Left renal pelvis (tissue), 4 donors: ENCODE measurements at places on chromosomes 12 and 14. TPM values are rescaled to one million over a fixed set of nuclear protein-coding genes. Genes with fewer than 3 reads are reported as not detected.

The ADSS1 gene
- 14.0 TPM for polyA plus RNA-seq

The NANOG gene
- 0.17 TPM for polyA plus RNA-seq

GRCh38 chr12:124391340-124392261, 96.7 kb downstream of the RFLNA start:
- DNase-seq, result no peak

The KRT6C gene
- not detected for polyA plus RNA-seq

DNA sequence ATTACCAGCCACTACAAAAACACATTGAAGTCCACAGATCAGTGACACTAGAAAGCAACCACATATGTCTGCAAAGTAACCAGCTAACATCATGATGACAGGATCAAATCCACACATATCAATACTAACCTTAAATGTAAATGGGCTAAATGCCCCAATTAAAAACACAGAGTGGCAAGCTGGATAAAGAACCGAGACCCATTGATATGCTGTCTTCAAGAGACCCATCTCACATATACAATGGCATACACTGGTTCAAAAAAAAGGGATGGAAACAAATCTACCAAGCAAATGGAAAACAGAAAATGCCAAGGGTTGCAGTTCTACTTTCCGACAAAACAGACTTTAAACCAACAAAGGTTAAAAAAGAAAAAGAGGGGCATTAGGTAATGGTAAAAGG, 307.7 kb downstream of the GPHN start:
- no peak for DNase-seq

DNA sequence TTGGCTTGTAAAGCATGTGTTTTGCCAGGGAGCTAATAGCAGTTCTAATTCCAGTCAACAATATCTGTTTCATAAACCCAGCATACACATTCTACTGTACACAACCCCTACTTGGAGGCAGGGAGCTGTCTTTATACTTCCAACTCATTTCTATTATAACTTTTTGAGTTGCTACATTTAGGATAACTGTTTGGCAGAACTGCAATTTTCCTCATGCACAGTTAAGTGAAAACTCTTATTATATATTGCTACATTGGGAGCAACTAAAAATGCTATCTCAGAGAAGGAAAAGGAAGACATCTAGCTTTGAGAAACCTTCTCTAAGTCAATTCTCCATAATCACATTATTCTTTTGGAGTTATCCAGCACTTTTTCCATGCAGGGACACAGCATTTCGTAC, 480.2 kb downstream of the RPS29 start:
- DNase-seq, result no peak

- no peak for DNase-seq
Measured at GRCh38 chr14:32757568-32757967, 181.1 kb upstream of the NPAS3 start.

The HNRNPA1 gene
- 4,188 TPM for polyA plus RNA-seq

The LMNTD1 gene
- not detected for polyA plus RNA-seq

- DNase-seq, result no peak
Measured at GRCh38 chr12:118586433-118586832, 210.1 kb downstream of the SUDS3 start.

DNA sequence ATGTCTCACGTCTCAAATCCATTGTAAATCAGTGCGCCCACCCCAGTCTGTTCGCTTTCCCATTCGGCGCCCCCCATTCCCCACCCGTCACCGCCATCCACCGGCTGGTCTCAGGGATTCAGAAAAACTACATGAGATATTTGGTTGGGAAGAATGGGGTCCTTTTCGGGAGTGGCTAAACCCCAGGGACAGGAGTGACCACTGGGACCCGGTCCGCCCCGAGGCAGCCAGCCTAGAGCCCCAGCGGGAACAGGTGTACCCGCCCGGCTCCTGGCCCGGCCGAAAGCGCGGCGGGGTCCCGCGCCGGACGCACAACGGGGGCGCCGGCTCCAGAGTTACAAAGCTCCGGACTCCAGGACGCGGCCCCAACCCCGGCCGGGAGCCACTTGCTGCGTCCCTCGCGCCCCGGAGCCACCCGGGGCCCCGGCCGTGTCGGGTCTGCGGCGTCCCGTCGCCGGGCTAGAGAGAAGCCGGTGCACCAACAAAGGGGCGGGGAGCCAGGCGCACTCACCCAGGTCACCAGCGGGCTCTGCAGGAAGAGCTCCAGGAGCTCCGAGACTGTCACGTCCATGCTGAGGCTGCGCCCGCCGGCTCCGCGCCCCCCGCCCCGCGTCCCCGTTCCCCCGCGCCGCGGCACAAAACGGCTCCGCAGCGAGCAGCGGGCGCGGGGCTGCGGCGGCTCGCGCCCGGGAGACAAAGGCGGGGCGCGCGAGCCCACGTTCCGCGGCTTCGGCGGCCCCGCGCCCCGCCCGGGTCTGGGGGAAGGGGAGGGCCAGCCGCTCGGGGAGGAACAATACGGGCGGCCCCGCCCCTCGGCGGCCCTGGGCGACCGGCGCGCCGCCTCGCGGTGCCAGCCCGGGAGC, at the start of gene CCDC88C:
Gene CCDC88C (minus strand): TSS at position 701 of the 863 bp plus-strand sequence. CDS start 130 bp downstream, at position 571.
- DNase-seq, result no peak

DNA sequence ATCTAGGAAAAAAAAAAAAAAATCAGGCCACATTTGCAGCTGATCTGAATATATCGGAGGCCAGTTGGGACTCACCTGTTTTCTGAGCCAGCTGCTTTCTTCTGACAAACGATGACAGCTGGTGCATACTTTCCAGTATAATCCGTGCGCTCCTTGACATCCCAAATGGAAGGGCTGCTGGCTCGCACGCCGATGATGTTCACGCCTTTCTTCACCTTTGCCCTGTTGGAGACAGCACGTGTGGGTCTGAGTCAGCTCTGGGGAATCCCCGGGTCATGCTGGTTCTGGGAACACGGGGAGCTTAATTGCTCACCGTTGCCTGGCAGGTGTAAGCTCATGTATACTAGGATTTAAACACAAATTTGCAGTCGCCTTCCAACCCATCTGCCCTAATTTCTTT, 372.8 kb downstream of the TMEM132D start:
- DNase-seq, result no peak

DNA sequence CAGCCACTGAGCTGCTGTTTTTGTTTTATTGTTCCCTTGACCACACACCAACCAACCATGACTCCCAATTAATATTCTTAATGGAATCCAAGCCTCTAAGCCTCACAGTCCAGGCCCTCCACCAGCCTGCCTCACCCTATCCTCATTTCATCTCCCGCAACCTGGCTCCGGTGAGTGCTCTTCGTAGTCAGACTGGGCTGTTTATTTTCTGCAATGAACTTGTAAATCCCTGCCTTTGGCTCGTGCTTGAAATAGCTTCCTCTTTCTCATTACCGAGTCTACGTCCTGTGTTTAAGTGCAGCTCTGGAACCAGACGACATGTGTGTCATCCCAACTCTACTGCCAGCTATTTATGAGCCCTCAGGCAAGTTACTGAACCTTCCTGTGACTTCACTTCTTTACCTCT, 12.4 kb upstream of the ETFBKMT start:
- DNase-seq, result no peak

The CNTN1 gene
- 28.0 TPM for polyA plus RNA-seq
